ENCODE measurements at places on chromosomes 3 and 15. TPM values are rescaled to one million over a fixed set of nuclear protein-coding genes. Genes with fewer than 3 reads are reported as not detected.

Gene RETNLB
- total RNA-seq = not detected

Gene RYK
- 77.4 TPM for total RNA-seq

Gene POPDC2
- not detected for total RNA-seq

Gene LIPH
- total RNA-seq = 3.9 TPM

Gene CYP8B1
- total RNA-seq = not detected

Gene TGM4
- 0.48 TPM for total RNA-seq

Gene FEZF2
- not detected for total RNA-seq

Gene CEP70
- total RNA-seq = 17.7 TPM

Gene LRRC34
- 0.64 TPM for total RNA-seq

Gene CELF6
- total RNA-seq = 0.24 TPM

Gene TEX9
- total RNA-seq = 4.0 TPM

Measured in tracheal epithelial cell (primary cell).